ENCODE measurements at places on chromosomes 2 and 18. TPM values are rescaled to one million over a fixed set of nuclear protein-coding genes. Genes with fewer than 3 reads are reported as not detected.

DNA sequence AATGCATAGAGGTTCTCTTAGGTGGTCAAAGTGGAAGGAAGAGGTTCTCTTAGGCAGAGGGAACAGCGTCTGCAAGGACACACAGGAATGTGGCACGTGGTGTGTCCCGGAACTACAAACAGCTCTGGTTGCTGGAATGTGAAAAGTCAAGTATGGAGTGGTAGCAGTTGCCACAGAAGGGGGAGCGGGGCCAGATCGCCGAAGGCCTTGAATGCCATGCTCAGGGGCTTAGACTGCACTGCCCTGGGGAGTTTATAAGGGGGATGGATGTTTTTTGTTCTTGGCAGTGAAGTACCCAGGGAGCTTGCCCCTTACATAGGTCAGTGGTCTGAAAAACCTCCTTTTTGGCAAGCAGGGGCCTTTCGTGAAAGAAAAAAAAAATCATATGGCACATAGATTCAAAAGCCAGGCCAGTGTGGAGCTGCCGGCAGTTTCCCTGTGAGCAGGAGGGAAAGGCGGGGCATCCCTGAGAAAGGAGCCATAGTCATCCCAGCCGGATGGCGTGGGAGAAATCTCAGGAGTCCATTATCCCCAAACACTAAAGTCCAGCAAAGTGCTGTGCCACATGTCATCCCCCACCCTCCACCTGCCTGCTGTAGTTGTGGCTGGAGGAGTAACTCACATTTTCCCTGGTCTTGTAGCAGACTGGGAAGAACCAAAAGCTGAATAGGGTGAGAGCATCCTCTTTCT lies 45.4 kb downstream of the GORASP2 start:
- no peak for DNase-seq

DNA sequence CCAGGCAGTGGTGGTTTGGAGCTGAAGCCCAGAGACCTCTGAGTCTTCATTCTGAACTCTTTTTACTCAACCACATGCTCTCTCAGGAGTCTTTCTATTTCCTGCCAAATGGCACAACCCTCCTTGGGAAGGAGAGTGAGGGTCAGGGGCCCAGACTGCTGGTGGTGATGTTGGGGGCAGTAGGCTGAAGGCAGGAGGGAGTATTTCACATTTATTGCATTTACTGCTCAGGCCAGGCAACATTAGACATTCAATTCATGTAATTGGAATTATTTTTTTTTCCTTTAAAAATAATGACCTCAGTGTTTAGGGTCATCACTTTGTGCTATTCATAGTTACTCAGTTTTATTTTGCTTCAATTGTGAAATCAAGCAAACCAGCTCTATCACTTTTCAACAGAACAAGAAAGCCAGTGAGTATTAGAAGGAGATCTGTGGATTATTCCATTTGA lies 311.3 kb upstream of the NT5C1B start:
- no peak for DNase-seq

DNA sequence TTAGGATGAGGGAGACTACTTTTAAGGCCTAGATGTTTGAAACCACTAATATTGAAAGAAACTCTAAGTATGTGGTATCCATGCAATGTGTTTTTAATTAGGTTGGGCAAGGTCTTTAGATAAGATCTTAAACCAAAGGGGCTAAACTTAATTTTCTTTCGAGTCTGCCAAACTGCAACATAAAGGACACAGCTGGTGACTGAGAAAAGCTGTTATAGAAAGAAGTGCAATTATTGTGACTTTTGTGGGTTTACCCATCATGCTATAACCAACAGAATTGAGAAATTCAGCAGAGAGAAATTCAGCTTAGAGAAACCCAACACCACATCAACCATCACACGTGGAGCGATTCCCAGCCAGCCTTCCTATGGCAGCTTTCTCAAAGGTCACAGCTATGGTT lies 119.5 kb upstream of the LMAN1 start:
- no peak for DNase-seq

DNA sequence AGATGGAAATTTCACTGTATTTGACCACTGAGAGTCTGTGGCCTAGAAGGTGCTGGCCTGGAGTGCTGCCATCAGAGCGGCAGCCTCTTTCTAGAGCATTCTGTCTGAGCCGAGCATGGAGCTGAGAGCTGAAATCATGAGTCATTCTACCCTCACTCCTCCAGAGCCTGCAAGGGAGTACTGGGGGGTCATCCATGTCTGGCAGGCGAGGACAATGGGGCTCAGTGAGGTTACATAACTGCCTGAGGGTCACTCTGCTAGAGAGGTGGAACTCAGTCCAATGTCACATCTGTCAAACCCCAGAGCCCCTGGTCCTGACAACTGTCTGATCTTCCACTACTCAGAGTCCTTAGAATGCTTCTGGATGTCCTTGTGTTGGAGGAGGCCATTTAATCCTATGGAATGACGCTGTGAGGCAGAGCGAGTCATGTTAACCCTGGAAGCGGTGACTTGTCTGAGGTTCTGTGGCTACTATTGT lies 65.3 kb downstream of the HAUS1 start:
- DNase-seq: no peak

GALNT3 gene
- 0.99 TPM for total RNA-seq

Measured in esophagus muscularis mucosa (tissue), 4 donors.